ENCODE measurements at places on chromosomes 6 and 20.

- no peak for DNase-seq
These were observed 5.6 kb downstream of the PMEPA1 start for GRCh38 chr20:57704245-57704644.

DNA sequence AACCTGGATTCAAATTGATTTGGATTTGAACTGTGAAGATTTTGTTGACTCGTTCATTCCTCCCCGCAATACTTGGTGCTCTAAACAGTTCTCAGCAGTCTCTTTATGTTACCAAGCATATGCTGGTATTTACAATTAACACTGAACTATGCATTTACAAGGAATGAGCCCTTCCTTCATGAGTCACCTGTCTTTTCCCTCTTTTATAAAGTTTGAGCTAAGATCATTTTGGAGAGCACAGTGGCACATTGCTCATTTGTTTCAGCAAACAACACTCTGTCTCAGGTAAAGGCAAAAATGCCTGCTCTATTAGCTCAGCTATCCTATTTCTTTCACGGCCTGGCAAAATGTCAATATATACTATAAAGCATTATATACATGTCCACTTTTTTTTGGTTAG, 285.4 kb downstream of the PHACTR1 start:
- DNase-seq: no peak

DNA sequence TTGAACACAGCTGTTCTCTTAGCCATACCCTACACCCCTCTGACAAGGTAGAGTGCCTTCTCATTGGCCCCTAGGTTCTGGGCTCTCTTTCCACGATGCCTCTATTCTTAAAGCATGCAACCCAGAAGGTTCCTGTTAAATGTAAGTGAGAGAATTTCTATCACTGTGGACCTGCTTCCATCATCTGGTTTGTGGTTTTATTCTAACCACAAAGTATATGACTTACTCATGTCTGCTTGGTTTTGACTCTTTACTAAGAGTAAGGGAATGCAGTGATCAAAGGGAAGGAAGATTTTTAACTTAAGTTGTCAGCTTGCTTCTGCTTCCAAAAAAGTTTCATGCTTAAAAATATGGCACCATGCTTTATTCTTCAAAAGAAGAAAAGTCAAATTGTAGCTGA, 80.2 kb downstream of the ANKEF1 start:
- DNase-seq: peak; percentile 46

- no peak for DNase-seq
These were observed 34.1 kb upstream of the RPL7L1 start for GRCh38 chr6:42845327-42845694.

DNA sequence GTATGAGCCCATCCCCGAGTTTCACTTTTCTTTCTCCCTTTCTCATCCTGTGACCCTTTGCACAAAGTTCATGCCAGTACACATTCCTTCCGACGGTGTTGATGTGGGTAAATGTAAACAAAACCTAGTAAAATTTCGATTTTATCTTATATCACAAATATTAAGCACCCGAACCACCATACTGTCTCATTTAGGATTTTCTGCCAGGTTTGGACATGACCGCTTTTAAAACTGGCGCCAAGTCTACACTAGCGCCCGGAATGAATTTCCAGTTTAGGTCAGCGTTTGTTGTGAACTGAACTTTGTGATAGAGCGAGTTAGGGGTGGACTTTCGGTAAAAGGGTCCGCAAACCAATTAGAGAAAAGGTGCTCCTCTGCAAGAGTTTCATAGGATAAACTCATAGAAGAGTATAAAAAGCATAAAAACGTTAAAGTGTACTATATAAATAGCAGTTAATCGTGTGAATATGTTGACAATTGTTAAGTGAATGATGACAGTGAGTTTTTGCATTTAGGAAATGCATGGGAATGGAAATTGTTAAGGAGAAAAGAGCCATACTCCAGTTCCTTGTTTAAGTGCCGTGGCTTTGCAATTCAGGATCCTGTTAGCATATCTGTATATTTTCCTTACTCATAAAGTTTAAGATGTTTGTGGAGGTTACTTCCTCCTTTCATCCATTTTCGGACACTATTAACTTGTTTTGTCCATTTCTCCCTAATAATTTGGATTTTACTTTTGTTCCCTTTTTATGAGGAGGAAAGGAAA, 937 bp downstream of the AKAP7 start:
- DNase-seq: no peak

GRCh38 chr6:45923831-45924391, 91.7 kb downstream of the CLIC5 start:
- DNase-seq: no peak

- no peak for DNase-seq
These were observed 397.4 kb upstream of the PLCB4 start for GRCh38 chr20:8671370-8671961.

- no peak for DNase-seq
These were observed 727.8 kb downstream of the QKI start for GRCh38 chr6:164142322-164142721.

- DNase-seq: no peak
These were observed 40.7 kb upstream of the BMP2 start for GRCh38 chr20:6726761-6727160.

- no peak for DNase-seq
These were observed 281.7 kb downstream of the CDC5L start for GRCh38 chr6:44668976-44669934.

DNA sequence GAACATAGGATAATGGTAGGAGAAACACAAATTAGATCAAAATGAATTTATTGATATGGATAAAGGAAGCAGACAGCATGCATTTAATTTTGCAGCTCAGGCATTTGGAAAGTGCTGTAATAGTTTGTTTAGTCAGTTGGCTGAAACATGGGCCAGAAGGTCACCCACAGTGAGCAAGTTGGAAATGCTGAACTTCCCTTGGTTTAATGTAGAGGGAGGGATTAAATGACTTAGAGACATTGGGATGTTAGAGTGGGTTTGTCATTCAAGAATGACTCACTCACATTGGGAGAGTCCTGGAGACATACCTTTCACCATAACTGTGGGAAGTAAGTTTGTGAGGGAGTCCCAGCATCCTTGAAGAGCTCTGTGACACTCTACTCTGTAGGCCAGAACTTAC, 231.5 kb upstream of the PLCB4 start:
- no peak for DNase-seq

- no peak for DNase-seq
These were observed 32.5 kb upstream of the IYD start for GRCh38 chr6:150336299-150336698.

DNA sequence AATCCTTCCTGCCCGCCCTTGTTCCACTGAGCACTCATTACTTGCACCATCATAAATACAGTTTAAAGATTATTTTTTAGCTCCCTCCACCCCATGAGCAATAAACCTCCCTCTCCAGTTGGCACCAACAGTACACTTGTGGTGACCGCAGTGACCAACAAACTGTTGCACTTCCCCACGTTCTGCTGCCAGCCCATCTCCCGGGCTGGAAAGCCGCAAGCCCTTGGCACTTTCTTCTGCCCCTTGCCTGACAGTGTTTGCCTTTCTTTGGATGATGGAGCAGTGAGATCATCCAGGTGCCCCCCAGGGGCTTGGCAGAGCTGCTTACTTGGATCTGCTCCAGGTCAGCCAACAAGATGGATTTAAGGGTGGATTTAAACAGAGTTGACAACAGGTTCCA, 21.6 kb downstream of the KCNB1 start:
- DNase-seq: no peak

DNA sequence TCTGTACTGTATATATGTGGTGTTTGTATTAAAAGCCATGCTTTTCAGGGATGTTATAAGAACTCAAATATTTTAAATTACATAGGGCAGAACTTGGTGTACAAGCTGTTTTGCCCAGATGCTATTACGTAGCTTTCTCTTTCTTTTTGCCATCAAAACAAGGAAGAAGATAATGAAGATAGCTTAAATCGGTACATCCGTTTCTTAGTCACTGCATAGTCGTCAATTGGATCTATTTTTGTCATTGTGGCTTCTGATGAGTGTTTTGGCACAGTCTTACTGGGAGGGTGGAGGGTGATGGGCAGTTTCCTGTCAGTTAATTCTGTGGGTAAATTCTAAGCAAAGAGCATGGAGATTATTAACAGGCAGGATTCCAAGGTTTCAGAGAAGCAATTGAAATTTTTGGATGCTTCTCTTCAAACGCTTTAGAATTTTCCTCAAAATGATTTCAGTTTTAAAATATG, 649.1 kb upstream of the GJE1 start:
- DNase-seq: peak; percentile 87

DNA sequence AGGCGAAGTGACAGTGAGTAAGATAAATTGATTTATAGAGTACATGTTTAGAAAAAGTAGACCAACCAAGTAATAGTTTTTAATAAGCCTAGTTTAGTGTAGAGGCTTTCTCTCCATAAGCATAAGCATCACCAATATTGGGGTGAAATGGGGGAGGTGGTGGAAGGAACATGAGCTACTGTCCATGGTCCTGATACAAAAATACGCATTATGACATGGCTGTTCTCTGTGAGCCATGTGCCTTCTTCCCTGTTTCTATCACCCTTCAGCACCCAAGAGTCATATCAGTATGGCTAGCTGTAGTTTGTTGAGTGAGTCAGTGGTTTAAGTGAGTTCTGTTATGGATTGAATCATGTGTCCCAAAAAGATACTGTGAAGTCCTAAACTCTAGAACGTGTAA, 150.8 kb downstream of the EDN1 start:
- DNase-seq: peak; percentile 1

DNA sequence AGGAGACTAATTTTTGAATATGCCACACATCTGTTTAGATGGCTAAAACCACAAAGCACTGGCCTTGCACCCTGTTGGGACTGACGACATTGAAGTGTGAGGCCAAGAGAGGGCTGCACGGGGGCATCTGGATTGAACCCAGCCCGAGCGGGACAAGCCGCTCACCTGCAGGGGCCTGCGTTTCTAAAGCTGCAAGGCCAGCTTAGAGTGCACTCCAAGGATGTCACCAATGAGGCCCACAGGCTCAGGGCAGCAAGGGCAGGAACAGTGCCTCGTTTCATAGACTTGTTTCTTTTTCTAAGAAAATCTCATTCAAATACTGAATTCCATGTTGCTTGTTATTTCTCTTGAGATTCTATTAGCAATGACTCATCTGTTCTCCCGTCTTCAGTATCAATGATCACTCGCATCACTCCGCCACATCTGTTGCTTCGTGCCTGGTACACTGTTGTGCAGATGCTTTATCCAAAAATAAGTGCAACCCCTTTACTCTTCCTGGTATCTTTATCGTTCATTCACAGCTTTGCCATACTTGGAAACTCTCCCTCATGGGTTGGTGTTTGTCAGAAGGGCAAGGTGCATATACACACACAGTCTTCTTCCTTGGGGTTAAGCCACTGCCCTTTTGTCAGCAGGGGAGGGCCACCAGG, 120.1 kb downstream of the IRF4 start:
- no peak for DNase-seq

DNA sequence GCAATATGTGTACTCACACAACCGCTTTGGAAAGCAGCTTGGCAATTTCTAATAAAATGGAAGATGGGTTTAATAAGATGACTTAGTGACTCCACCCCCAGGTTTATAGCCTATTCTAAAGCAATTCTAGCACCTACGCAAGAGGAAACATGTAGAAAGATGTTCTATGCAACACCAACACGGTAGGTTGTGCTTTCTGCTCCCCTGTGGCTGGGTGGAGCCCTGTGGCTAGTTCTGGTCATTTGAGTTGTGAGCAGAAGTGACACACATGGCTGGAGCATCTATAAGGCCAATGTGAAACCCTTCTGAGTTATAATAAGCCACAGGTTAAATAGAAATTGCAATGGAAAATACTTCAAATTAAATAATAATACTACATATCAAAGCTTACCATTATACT, 310.7 kb downstream of the CD83 start:
- DNase-seq: no peak

DNA sequence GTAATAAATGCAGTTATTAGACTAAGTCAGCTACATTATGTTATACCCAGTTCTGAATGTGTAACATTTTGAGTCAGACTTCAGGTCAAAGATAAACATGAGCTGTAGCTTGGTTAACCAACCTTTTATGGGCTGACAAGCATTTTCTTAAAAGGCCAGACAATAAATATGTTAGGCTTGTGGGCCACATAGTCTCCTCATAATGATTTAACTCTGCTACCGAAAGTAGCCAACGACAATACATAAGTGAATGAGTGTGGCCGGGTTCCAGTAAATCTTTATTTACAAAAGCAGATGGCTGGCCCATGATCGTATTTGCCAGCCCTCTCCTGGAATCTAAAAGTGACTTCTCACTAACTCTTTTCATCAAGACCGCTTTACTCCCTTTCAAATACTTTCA, 49.9 kb downstream of the ATG5 start:
- no peak for DNase-seq

GRCh38 chr20:8390500-8390899, 258.4 kb downstream of the PLCB1 start:
- no peak for DNase-seq

DNA sequence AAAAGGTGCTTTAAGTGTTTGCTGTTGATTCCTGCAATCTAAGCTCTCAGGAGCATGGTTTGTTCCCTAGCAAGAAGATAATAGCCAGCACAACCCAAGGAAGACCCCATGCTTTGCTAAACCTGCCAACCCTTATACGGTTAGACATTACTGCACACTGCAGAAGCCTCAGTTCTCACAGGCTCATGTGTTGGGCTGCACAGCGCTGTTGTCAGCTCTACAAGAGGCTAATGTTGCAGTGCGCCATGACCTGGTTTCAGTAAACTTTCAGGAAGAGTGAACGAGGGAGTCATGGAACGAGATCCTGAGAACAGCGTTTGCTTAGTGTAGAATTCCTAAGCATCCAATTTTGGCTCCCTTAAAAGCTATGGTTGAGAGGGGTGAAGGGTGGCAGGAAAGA, 218.5 kb downstream of the ARHGAP18 start:
- no peak for DNase-seq

- DNase-seq: no peak
These were observed 481.8 kb downstream of the TFAP2B start for GRCh38 chr6:51300510-51300909.

DNA sequence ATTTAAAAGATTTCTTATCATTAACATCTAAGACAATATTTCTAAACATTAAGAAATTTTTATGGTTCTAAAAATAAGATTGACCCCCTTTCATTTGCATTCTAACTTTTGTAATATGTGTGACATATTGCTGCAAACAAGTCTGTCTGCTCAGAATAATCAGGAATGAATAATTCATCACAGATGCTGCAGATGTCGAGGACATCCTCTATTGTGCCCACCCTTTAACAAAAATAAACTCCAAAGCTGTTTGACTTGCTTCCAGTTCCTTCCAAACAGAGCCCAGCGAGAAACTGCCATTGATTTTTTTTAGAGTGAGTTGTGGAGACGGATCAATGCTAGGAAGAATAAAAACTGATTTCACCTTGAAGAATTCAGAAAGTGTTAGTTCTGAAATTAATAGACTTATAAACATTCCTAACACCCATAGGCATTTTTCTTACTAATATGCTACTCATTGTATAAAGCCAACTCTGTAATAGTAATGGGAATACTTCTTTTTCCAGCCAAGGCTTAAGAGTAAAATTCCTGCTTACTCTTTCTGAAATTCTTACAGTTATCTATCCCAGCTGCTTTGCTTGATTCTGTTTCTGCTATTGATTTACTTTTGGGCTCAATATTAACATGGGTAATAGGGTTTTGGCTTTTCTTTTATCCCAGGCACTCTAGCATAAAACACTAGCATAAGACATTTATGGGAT, 244.8 kb upstream of the FAM83B start:
- DNase-seq: no peak

Measured in Jurkat, Clone E6-1 (cell line).